ENCODE measurements at places on chromosomes 13 and 19.

DNA sequence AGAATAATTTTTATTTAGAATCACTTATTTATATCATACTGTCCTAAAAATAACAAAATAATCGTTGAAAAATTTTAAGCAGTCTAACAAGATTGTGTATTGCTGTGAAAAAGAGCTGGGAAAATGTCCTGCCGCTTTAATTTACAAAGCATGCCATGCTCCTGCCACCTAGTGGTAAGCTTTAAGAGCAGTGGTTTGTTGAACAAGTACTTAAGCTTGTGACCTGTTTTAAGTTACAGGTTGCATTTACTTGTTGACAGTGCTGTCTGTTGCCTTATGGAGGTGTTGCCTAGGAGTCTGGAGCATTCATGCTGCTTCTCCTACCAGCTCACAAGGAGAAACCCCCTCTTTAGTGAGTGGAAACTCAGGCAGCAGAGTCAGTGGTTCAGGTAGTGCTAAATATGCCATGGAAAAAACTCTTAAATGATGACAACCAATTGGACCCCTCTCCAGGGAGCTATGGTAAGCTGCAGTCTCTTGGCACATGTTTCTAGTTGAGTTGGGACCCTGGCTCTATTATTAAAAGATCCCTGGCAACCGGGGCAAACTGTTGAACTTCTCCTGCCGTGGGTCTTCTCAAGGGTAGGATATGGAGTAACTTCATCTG, 68.4 kb downstream of the SPATA13 start:
- no peak for DNase-seq

DNA sequence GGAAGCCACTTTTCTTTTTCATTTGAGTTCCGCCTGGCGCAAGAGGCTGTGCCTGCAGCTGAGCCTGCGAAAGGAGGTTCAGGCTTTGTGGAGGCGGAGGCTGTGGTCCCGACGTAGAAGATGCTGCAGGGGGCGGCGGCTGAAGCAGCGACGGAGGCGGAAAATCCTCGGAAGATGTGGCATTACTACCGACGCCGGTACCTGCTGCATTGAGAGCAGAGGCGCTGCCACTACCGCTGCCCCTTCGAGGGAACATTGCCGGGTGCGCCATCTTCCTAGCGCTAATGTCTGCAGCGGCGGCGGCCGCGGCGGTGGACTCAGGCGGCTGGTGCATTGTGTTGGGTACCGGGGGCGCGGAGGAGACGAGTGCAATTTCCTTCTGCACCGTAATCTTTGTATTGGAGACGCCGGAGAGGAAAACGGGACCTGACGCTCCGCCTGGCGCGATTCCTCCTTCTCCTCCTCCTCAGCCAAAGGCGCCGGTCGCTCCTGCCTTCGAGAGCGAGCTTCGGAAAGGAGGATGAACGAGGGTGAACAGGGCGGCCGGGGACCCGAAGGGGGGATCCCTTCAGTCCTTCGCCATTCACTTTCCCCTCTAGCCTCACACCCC, at the start of gene TSC22D1:
TSS of gene TSC22D1 (minus strand) at position 590 of the 610 bp plus-strand sequence. CDS start at position 334, 256 bp downstream.
- DNase-seq: no peak

DNA sequence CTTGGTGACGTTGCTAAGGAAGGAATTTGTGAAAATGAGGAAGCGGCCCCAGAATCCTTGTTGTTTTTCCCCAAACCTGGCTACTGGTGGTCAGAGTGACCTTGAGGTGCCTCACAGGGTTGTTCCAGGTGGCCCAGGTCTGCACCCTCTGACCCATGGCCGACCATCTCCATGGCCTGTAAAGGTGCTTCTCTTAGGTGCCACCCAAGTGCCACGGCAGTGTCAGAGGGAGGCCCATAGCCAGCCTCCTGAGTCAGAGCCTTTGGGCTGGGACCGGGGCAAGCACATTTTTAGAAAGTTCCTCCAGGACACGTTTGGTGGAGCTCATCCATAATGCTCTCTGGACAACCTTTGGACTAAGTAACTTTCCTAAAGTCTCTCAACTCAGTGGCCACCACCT, 83.9 kb upstream of the IRS2 start:
- DNase-seq: no peak

- DNase-seq: no peak
Measured at GRCh38 chr13:39641645-39642044, 13.8 kb upstream of the COG6 start.

GRCh38 chr13:79647533-79647932, 166.6 kb downstream of the NDFIP2 start:
- no peak for DNase-seq

DNA sequence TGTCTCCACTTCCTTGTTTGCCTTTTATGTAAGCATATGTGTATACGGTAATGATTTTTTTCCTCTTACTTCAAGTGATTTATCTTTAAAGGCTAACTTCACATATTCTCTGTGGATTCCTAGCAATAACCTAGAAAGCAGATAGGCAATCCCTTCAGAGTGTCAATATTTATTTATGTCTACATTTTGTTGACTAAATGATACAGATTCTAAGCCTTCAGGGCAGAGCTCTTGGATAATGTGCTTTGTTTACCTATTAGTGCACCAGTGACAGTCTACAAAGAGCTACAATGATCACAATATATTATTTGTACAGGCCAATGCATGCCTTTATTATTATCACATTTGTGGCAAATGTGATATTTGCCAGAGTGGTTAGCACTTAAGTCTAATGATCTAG, 406.2 kb downstream of the EFNB2 start:
- DNase-seq: no peak

GRCh38 chr13:43021926-43022670, 1.3 kb upstream of the DNAJC15 start:
- DNase-seq: no peak

GRCh38 chr19:35194012-35194984, 34.2 kb downstream of the FAM187B start:
- DNase-seq: no peak

- DNase-seq: no peak
Measured at GRCh38 chr13:53612200-53612599, 583.6 kb downstream of the OLFM4 start.

DNA sequence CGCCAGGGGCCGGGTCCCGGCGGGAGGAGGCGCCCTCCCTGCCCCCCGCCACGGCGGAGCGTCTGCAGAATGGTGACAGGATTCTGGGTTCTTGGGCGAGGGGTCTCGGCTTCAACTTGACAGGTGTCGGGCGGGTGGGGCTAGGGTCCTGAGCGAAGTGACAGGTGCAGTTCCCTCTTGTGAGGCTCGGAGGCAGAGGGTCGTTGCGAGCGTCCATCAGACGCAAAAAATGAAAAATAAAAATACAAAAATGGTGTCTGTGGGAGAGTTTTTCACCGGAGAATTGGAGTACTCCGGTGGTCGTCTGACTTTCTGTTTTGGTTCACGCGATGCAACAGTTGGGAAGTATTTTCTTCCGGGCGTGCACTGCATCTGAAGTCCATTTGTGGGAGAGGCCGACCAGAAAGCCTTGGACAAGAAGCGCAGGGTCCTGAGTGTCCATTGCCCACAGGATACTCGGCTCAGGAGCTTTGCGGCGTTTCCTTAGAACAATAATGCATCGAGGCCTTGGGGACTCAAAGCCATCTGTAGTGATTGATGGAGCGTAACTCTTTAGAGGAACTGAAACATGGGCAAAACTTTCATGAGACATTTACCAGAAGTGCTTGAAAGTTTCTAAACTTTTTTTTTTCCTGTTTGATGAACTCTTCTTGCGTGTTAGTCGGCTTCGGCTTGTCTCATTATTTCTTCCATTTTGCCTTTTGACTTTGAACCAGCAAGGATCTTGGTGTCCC, 759 bp downstream of the RB1 start:
- DNase-seq: no peak

DNA sequence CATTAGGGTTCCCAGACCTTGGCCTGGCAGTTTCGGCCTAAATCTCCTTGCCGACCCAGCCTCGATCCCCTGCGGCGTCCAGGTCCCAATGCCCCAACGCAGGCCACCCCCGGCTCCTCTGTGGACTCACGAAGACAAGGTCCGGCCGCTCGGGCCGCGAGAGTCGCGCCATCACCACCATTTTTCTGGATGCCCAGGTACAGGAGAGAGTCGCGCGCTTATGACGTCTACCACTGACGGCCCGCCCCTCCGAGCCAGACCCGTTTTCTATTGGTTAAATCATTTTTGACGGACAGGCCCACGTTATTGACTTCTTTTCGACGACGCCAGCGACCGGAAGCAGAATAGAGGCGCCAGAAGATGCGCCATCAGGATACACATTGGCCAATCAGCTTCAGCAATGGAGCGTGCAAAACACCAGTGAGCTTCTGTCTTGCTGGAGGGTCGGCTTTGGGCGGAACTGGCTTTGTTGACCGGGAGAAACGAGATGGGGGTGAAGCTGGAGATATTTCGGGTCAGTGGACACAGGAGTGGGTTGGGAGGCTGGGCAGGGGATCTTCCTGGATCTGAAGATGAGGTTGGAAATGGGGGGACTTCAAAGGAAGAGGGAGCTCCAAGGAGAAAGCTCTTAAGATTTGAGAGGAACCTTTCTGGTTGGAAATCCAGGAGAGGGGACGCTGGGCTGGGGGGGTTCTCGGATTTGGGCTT, at the start of the genes PET100 and XAB2:
TSS of gene PET100 (plus strand) at position 447 of the 708 bp plus-strand sequence. CDS start at position 488, 41 bp downstream.
TSS of gene XAB2 (minus strand) at position 199 of the 708 bp plus-strand sequence. CDS start at position 181, 18 bp downstream.
- peak; percentile 89 for DNase-seq

All from stimulated activated CD8-positive, alpha-beta memory T cell treated with anti-CD3 and anti-CD28 coated beads, Interleukin-15, amount 100 ng/mL, for 1 hour (primary cell).